Thoracic aorta (tissue), 2 donors: ENCODE measurements at places on chromosomes 4 and X. TPM values are rescaled to one million over a fixed set of nuclear protein-coding genes. Genes with fewer than 3 reads are reported as not detected.

TEC gene
- 4.5 TPM for total RNA-seq

FAM114A1 gene
- total RNA-seq: 180 TPM

SPP1 gene
- 29.2 TPM for total RNA-seq

DRP2 gene
- total RNA-seq: 0.99 TPM

CENPVL1 gene
- total RNA-seq: not detected

PDLIM3 gene
- 835 TPM for total RNA-seq

ZNF711 gene
- total RNA-seq: 3.7 TPM

NHS gene
- total RNA-seq: 23.3 TPM

UGT2B11 gene
- not detected for total RNA-seq

PNMA6F gene
- not detected for total RNA-seq

UGT8 gene
- total RNA-seq: 2.3 TPM

CBLL2 gene
- not detected for total RNA-seq

VCX3B gene
- not detected for total RNA-seq

DDIT4L gene
- 1.6 TPM for total RNA-seq

- no peak for DNase-seq
Measured at GRCh38 chr4:54941994-54942552, 183.3 kb downstream of the KDR start.

DNA sequence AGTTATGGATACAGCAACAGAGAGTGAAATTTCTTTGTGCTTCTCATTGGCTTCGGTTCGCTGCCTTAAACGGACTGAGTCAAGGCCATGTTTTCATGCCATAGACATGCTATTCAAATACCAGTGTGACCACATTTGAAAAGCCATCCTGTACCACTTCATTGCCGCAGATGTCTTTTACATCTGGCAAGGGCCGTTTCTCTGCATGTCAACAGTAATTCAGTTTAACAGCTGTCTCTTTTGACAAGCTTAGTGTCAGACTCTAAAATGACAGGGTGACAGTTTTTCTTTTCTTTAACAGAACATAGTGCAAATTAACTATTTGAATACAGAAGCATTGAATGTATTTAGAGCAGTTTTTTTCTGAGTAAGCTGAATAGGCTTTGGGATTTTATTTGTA lies 362.2 kb upstream of the POU3F4 start:
- DNase-seq: no peak

DNA sequence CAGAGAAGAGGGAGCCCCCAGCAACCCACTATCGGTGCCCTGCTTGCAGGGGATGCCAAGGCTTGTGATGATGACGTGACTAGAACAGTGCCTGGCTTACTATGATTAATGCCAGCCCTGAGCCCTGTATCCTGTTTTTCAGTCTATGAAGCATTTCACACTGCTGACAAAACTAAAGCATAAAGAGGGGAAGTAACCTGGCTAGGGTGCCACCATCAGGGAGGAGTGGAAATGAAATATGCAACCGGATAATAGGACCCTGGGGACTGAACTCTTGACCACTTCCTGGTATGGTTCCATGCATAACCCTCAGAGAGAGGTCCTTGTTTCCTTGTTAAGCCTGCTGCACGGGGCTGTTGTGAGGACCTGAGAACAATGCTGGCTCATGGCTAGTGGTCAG lies 50.3 kb downstream of the MED28 start:
- DNase-seq: no peak

DNA sequence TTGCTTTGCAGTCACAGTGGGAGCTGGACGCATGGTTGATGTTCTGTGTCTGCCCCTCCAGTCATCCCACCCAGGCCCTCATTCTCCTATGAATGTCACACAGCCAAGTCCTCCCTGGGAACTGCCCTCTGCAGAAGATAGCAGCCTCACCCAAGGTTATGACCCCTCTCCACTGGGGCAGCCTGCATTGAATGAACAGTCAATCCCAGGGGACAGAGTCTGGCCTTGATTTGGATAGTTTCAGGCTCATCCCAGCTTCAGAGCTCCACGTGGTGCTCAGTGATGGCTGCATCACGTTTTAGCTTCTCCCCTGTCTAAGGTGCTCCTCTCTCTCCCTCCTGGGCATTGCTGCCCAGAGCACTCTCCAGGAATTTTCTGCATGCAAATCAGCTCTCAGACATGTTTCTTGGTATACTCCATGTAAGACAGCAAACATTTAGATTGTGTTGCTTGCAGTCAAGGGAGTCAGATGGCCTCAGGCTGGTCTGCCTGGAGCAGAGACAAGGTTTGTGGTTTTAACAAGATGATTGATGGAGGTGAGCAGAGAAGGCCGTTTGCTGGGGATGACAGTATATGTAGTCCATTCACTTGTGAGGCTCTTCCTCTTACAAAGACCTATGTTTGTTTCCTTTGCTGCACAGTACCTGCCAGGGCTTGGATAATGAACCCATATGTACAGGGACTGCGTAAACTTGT lies 56.1 kb upstream of the MSX1 start:
- DNase-seq: no peak

GRCh38 chr4:114037988-114038387 lies 58.5 kb upstream of the ARSJ start:
- DNase-seq: no peak

DNA sequence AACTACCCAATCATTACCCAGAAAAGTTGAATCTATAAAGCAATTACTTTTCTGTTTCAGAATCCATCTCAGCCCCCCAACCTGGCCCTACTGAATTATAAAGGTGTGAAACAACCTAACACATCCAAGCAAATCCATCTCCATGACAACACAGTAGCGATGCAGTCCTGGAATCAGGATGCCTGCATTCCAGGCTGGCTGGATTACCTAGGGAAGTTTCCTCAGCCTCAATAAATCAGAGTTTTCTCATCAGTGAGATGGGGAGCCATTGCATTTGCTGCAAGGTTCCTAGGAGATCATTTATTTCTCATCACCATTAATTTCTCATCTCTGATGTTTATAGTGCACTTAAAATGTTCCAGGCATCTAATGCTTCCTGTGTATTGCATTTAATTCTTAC lies 46.0 kb downstream of the LNX1 start:
- no peak for DNase-seq

GRCh38 chrX:155998116-155998515 lies 620 bp downstream of the IL9R start:
- no peak for DNase-seq

- DNase-seq: no peak
Measured at GRCh38 chr4:123257591-123257990, 139.0 kb upstream of the SPRY1 start.

DNA sequence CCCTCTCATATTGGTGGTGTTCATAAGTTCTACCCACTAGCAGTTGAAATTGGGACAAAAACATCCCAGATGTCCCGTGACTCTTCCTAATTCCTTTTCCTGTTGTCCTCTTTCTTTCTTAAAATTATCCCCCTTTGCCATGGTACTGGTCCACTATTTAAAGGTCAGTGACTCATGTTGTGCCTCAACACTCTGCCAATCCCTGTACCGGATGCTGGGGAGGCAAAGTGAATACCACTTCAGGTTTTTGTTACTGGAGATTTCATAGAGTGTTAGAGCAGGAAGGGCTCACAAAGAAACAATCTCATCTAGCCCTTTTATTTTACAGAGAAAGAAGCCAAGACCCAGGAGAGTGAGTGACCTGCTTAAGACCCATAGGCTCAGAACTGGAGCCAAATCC lies 24.6 kb downstream of the SEPTIN11 start:
- DNase-seq: peak; percentile 15

DNA sequence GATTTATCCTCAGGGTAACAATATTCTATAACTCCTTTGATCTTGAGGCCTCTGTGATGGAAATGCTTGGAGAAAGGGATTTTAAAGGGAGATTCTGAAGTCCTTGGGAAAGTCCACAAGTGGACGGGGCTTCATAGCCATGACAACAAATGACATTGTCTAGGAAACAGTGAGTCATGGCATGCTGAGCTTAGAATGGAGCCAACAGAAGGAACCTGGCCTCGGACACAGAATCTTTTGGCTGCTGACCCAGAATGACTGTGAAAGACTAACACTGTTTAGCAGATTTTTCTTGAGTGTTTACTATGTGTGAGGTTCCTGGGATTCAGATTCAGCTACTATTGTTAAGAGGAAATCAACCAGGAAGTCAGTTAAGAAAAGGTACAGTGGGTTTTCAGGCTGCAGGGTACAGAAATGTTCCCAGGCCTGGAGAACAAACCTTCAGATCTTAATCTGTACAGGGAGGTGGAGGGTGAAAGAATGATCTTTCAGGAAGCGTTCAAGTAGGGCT lies 18.1 kb upstream of the CXCL2 start:
- peak; percentile 61 for DNase-seq

DNA sequence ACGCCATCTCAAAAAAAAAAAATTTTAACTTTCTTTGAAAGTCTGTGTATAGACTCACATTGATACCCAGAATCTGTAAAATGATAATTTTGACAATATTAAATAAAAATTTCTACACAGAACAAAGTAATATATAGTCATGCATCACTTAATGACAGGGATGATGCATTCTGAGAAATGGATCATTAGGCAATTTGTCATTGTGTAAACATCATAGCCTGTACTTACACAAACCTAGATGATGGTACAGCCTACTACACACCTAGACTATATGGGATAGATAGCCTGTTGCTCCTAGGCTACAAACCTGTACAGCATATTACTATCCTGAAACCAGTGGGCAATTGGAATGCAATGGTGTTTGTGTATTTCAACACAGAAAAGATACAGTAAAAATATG lies 107.7 kb downstream of the BLTP1 start:
- DNase-seq: no peak

- DNase-seq: no peak
Measured at GRCh38 chrX:110418316-110419235, 59.9 kb downstream of the RTL9 start.

- peak; percentile 5 for DNase-seq
Measured at GRCh38 chr4:142265536-142265935, 580.6 kb downstream of the INPP4B start.

DNA sequence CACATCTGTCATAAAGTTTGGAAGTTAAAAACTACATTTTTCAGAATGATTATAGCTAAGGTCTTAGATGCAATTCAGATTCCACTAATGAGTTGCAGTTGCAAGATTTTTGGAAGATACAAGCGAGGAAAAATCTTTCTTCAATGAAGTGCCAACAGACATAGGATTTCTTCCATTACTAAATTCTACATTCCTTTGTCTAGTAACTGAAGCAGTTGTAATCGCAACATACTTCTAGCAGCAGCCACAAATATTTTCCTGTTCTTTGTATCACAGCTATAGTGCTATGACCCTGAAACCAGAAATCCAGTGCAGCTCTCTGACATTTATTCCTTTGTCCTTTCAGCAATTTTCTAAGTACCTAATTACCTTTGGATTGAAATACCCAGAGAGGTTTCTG lies 225.2 kb upstream of the SLIT2 start:
- no peak for DNase-seq

DNA sequence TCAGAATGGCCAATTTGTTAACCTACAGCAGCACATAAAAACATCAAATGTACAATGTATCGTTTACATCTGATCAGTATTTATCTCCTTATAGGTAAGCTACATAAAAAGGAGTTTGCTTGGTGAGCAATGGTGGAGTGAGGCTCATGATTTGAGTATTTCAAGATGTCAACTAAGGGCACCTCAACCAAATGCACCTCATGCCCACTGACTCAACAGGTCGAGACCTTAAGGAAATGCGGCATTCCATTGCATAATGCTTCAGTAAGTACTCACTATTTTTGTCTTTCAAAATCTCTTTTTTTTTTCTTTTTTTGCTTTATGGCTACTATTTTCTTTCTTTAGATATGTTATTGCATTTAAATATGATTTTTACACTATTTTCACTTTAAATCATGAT lies 181.0 kb upstream of the TLL1 start:
- DNase-seq: no peak

DNA sequence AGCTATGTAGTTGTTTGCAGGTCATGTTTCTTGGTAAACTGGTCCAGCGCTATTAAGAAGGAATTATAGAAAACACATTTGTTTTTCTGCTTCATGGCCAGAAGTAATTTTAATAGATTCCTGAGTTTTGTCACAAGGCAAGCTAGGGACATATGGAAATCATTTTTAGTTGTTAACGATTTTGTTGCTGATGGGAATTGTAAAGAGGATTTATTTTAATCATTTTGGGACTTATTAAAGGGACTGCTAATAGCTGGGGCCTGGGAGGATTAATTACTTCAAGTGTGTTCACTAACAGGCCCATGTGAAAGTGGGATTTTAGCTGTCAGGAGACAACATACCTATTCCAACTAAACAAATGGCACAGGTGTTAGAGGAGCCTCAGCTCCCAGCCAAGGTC lies 492.0 kb upstream of the ARX start:
- DNase-seq: no peak

DNA sequence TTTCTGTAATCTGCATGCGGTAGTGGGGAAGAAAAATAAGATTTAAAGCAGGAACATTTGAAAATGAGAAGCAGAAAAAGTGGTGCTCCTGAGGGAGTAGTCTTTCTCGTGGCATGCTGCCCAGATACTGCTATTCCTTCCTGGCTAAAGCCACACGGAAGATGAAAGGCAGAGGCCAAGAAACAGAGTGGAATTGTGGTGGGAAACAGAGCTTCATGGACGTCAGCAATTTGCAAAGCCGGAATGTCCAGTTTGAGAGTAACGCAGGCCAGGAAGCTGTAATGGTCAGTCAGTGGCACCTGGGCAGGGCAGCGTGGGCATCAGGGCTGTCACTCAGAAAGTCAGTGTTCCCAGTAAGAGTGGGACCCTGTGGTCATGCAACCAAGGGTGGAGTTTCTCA lies 63.7 kb upstream of the FMR1 start:
- DNase-seq: no peak

- no peak for DNase-seq
Measured at GRCh38 chr4:47907089-47907646, 7.2 kb downstream of the NFXL1 start.

GRCh38 chrX:49792376-49792775 lies 36.7 kb upstream of the PAGE4 start:
- no peak for DNase-seq

GRCh38 chr4:75025431-75025830 lies 92.5 kb downstream of the PARM1 start:
- DNase-seq: no peak

GRCh38 chr4:38021751-38022150 lies 61.6 kb downstream of the PTTG2 start:
- DNase-seq: no peak

- DNase-seq: no peak
Measured at GRCh38 chr4:23091711-23092110, 399.0 kb downstream of the GBA3 start.

GRCh38 chrX:30278365-30278764 lies 30.8 kb downstream of the NR0B1 start:
- DNase-seq: no peak

- no peak for DNase-seq
Measured at GRCh38 chr4:35541146-35541887, 703.0 kb downstream of the ARAP2 start.

- no peak for DNase-seq
Measured at GRCh38 chr4:145315811-145316225, 135.4 kb upstream of the OTUD4 start.

DNA sequence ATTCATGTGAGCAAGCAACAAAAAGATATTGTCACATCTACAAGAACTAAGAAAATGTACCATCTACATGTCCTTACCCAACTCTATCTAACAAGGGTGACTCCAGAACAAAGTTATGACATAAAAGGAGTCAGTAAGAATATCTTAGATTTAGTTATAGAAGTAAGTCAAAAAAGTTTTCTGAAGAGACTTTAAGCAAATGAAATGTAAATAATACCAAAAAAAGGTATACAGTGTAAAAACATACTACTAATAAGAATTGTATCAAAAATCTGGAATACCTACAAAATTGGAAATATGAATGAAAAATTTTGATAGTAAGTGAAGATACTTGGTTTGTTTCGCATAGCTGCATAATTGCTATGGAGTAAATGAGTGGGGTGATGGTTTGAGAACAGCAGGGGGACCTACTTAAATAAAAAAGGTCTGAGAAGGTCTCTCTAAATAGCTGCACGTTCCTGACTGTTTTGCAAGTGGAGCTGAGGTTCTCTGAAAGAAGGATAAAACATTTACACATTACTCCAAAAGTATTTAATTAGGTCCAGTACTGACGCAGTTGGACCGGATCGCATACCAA lies 51.0 kb upstream of the ENPP6 start:
- DNase-seq: no peak
